Stimulated activated CD8-positive, alpha-beta memory T cell treated with anti-CD3 and anti-CD28 coated beads, Interleukin-7, amount 100 ng/mL, for 1 hour (primary cell): ENCODE measurements at places on chromosomes 3 and 15.

DNA sequence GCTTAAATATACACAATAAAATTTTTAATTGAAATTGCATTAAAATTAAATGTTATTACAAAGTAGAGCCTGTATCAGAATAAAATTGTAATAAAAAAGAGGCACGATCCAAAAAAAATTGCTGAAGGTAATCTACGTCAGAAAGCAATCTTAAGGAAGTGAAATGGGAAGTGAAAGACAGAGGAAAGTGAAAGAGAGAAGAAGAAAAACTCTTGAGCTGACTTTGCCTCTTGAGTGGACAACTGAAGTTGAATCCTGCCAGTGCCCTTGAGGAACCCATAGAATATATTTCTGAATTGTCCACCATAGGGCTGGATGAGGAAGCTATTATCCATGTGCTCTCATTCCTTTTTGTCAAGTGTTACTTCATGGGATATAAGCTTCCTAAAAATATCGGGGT is 285.1 kb upstream of the STAC start:
- no peak for DNase-seq

GRCh38 chr3:157865352-157866000 is 240.7 kb downstream of the SHOX2 start:
- DNase-seq: no peak

- no peak for DNase-seq
These were observed 228.5 kb upstream of the MME start for GRCh38 chr3:154851644-154852043.

DNA sequence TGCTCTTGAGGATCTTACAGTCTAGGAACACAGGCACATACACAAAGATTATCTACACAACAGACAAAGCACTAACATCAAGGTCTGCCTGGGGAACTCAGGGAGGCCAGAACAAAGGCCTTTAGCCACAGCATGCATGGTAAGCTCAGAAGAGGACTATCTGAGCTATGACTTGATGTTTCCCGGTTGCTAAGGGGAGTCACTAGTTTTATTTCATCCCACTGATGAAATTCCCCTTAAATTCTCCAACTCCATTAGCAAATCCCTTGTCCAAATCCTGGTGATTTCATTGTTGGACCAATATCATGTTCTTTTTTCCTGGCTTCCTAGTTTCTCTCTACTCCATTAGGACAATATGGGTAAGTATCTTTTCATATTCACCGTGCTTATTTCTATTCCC is 23.3 kb downstream of the FBN1 start:
- no peak for DNase-seq

GRCh38 chr3:46729038-46729437 is 11.4 kb upstream of the PRSS50 start:
- DNase-seq: no peak

GRCh38 chr3:58071480-58071971 is 63.3 kb downstream of the FLNB start:
- no peak for DNase-seq

- no peak for DNase-seq
These were observed 86.2 kb upstream of the FRMD4B start for GRCh38 chr3:69472093-69472492.

GRCh38 chr15:51533672-51534398 is 88.7 kb downstream of the DMXL2 start:
- no peak for DNase-seq

DNA sequence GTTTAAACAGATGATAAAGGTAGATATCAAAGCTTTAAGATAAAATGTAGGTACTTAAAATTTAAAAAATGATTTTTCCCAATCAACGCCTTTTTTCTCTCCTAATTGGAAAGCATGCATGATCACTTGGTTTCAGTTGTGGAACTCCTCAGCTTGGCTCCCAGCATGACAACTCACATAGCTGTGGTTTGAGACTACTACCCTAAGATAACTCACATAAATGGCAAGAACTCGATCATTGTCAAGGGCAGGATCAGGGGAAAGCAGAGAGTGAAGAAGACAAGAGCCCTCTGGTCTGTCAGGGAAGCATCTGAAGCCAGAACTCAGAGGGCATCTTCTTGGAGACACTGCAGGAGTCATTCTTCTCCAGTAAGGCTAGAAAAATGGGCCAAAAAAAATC is 516.7 kb downstream of the NTRK3 start:
- DNase-seq: no peak

DNA sequence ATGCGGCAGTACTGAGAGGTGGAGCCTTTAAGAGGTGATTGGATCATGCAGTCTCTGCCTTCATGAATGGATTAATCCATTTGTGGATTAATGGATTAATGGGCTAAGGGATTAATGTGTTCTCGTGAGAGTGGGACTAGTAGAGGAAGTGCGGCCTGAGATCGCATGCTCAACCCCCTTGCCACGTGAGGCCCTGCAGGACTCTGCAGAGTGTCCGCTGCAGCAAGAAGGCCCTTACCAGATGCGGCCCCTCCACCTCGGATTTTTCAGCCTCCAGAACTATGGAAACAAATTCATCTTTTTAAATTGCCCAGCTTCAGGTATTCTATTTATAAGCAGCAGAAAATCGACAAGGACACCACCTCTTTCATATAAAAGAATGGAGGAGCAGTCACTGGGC is 148.8 kb downstream of the TPRA1 start:
- DNase-seq: no peak

DNA sequence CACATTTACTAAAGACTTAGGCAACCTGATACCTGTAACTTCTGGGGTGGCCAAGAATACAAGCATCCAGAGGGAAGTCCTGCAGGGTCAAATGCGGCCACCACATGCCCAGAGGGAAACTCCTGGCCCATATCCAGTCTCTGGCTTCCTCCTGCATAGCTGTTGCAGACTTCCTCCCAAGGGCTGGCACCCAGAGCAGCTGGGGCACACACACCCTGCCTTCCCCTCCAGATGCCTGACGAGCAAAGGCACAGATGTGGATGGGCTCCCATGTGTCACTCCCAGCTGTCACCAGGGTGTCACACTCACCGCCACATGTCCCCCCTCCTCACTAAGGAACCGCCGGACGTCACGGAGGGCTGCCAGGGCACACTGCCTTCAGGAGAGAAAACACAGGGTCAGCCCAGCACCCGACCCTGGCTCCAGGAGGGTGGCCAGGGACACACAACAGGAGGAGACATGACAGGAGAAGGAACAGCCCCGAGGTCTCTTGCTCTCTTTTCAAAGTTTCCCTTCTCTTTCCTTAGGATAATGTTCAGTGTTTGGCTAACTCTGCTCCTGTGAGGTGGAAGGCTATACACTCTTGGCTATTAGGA is 13.2 kb downstream of the PFKFB4 start:
- DNase-seq: no peak

GRCh38 chr15:35834866-35835265 is 288.9 kb upstream of the DPH6 start:
- DNase-seq: no peak

DNA sequence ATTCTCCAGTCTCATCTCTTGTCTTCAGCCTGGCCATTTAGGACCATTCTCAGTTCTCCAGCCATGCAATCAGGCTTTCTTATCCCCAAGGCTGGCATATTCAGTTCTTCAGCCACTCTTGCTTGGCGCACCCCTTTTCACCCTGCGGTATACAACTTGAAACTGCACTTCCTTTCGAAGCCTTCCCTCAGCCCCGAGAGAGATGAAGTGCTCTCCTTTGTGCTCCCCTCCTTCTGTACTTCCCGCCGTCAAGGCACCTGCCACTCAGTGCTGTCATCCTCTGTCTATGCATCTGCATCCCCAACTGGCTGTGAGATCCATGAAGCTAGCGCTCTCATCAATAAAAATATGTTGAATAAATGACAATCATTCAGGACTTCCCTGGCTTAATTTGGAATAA is 45.7 kb downstream of the MORC1 start:
- DNase-seq: no peak

DNA sequence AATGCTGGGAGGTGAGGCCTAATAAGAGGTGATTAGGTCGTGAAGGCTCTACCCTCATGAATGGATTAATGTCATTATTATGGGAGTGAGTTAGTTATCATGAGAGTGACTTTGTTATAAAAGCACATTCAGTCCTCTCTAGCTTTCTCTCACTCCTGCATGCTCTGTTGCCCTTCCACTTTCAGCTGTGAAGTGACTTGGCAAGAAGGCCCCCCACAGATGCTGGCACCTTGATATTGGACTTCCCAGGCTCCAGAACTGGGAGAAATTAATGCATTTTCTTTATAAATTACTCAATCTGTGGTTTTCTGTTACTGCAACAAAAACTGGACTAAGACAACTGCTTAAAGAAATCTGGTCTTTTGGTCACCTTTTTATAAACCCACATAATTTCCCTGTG is 144.3 kb downstream of the FBN1 start:
- DNase-seq: no peak

GRCh38 chr15:78461171-78461888 is 23.3 kb downstream of the IREB2 start:
- peak; percentile 23 for DNase-seq

DNA sequence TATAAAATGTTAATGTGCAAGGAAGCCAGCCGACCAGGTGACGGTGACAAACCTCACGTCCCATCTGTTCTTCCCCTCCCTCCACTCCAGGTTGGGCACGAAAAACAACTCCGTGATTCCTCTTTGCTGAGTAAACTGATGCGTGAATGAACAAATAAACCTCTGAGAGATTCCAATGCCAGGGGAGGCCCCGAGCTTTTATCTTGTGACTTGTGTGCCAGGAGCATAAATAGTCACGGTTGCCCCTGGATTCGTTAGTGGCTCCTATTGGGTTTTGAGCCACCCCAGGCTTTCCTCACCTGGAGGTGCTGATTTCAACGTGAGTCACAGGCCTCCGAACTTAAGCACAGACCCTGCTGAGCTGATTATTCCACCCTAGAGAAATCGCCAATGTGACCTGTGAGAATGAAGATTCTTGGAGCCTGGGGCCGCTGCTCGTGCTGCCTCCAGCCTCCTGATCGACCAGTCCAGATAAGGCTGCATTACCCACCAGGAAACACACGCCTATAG is 119.2 kb downstream of the SHQ1 start:
- DNase-seq: no peak

DNA sequence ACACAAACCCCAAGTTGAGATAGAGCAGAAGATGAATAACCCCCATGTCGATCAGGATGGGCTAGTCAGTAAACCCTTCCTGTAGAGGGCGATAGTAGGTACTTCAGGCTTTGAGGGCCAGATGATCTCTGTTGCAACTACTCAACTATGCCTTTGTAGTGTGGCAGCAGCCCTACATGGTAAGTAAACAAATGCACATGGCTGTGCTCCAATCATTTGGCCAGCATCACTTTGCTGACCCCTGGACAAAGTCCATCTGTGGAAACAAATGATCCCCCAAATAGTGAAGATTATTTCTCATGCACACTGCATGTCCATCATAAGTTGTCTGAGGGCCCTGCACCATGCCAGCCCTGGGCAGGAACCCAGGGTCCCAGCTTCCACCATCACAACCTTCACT is 402.2 kb upstream of the PROK2 start:
- DNase-seq: no peak

- no peak for DNase-seq
These were observed 141.7 kb downstream of the RPLP1 start for GRCh38 chr15:69593981-69594966.

- DNase-seq: no peak
These were observed 36.2 kb downstream of the FAM174B start for GRCh38 chr15:92619145-92620101.

DNA sequence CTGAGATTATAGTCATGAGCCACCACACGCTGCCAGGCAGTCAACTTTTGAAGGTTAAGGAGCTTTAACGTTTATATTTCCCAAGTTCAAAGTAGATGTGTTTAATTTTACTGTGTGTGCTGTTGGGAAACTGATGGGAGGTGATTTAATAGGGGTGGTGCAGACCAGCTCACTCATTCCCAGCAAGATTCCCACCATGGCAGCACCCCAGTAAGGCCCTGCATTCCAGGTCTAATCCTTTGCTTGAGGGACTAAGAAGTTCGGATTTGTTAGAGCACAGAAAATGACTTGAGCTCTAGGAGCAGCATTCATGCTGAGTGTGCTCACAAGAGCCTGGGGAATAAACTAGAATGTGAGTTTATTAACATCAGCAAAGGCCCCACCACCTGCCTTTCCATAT is 25.2 kb downstream of the TSEN2 start:
- DNase-seq: no peak

DNA sequence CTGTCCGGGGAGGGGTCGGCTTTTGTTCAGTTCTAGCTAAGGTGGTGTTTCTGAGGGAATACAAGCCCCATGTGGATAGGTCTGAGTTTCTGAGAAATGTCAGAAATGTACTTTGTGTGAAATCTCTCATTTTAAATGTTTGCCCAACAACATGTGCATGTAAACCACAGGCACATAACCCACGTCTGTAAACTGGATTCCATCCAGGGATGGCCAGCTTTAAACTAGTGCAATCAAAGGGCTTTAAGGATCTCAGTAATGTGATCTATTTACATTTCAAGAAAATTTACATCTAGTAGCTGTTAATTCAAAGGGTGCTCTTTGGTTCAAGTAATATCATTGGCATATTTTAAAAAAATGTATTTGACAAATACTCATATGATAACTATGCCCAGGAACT is 52.0 kb downstream of the POLR2M start:
- no peak for DNase-seq

- DNase-seq: no peak
These were observed 59.1 kb upstream of the SPRED1 start for GRCh38 chr15:38193496-38193895.

DNA sequence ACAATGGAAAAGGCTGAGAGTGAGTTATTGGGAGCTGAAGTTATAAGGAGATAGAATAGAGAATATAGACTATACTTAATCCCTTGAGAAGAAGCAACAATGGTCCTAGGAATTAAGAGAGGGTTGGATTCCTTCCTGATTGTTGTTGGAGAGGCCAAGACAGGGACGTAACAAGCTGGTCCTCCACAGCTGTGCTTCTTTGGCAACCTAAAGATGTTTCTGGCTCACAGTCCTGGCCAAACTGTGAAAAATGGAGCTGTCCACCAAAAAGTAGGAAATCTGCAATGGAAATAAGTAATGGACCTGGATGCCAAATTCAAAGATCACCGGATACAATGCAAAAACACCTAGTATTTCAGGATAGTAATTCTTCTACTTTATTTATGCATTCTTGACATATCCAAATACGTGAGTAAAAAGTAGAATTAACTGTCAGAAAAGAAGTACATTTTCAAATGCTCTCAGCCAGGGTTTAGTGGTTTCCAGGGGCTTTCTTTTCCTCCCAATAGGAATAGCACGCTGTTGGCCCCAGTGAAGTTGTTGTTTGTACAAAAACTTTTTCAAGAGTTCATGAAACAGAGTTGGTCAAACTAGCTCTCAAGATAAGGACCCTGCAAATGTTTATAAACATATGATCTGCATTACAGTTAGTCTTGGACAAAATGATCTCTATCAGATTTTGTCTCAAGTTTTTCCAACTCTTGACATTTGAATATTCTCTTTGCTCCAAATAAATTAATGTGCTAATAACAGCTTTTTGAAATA is 28.3 kb downstream of the CERS3 start:
- DNase-seq: no peak
